ENCODE measurements at places on chromosomes 16 and 17.

DNA sequence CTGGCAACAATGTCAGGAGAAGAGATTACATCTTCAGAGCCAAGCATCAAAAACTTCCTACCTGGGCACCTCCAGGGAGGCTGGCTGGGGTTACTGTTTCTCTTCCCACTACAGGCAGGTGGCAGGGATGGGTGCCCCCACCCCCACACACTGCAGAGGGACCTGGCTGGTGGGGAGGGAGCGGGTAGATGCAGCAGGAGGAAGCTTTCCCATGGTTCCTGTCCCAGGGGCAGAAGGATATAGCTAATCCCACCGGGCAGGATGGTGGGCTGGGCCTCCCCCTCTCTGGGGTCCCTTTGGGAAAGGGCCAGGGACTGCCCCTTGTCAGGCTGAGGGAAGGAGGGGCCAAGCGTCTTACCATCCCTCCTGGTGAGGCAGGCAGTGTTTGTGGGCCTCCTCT lies 16.7 kb upstream of the MTMR4 start:
- DNase-seq, result no peak

GRCh38 chr17:79132271-79133064 lies 57.8 kb downstream of the ENGASE start:
- DNase-seq, result no peak

GRCh38 chr17:4980644-4981216 lies 6.7 kb downstream of the CAMTA2 start:
- DNase-seq, result peak; percentile 69

GRCh38 chr17:82507631-82508175 lies 11.8 kb upstream of the FOXK2 start:
- no peak for DNase-seq

DNA sequence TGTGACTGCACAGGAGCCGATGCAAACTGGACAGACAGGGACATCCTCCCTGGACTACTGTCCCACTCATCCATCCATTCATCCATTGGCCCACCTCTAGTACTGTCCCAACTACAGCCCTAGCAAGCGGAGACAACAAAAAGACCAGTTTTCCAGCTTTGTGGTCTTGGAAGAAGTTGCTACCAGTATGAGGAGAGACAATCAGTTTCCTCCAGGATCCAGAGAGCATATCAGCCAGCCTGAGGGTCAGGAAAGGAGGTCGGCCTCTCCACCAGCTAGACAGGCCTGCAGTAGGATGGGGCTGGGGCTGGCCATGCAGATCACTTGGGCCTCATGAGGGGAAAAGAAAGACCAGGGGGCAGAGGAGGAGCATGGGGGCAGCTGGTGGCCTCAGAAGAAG lies 16.8 kb downstream of the KRT33A start:
- no peak for DNase-seq

- no peak for DNase-seq
Measured at GRCh38 chr17:16936536-16937310, 35.2 kb downstream of the TNFRSF13B start.

- no peak for DNase-seq
Measured at GRCh38 chr16:26139091-26139490, 447.3 kb downstream of the HS3ST4 start.

DNA sequence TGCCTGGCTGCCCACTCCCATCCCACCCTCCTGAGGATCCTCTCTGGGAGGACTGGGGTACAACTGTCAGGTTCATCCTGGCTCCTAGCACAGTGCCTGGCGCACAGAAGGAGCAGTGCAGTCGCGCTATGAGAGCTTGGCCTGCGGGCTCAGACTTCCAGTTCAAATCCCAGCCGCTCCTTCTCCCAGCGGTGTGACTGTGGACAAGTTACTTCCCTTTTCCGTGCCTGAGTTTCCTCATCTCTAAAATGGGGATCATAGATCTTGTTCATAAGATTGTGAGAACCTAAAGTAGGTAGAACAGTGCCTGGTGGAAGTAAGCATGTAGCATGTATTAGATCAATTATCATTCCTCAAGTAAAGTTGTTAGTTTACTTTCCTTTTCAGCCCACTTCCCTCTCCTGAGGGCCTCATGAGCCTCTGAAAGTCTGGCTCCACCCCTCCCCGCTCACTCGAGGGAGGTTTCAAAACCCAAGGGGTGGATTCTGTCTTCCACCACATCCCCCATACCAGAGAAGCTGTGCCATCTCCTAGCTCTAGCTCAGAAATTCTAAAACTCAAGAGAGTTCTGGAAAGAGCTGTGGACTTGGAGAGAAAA lies 19.9 kb upstream of the COL1A1 start:
- DNase-seq, result peak; percentile 35

DNA sequence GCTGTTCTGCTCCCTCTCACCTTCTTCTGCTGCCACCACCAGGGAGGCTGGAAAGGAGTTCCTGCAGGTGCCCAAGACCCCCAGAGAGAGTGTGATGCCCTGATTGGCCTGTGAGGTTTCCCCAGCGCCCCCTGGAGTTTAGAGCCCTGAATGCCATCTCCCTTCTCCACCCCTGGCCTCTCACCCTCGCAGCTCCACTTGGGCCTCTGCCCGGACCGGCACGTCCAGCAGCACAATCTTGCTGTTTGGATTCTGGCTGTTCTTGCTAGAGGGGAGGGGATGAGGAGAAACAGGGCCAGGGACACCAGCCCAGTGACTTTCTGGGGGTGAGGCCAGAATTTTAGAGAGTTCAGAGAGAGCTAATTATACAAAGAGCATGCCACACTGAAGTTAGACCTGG lies 12.5 kb upstream of the FAM171A2 start:
- peak; percentile 73 for DNase-seq

DNA sequence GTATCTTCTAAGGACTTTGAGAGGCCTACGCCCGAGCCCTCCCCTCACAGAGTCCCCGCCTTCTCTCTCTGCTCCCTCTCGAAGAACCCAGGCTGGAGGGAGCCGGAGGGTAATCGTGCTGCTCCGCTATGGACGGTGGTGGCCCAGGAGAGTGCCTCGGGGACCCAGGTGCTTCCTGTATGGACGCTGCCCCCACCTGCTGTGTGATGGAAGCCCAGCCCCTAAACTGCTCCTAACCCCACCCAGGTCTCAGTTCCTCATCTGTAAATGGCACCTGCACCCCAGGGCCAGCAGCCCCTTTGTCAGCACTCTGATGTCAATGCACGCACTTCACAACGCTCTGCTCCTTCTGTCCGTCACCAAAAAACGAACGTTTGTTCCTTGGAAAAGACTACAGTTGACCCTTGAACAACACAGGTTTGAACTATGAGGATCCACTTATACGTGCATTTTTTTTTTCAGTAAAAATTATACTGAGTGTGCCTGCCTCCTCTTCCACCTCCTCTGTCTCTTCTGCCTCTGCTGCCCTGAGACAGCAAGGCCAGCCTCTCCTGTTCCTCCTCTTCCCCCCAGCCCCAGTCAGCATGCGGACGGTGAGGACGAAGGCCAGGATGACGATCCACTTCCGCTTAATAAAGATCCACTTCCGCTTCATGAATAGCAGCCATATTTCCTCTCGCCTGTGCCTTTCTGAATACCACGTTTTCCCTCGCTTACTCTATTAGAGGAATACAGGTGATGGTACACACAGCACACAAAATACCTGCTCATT lies 118.3 kb downstream of the BANP start:
- peak; percentile 90 for DNase-seq

Data from GM10248 (cell line).